ENCODE measurements at places on chromosomes 16 and 17. TPM values are rescaled to one million over a fixed set of nuclear protein-coding genes. Genes with fewer than 3 reads are reported as not detected.

CCT6B gene
- total RNA-seq, result 0.32 TPM

TBC1D3B gene
- total RNA-seq, result 1.4 TPM

GUCY2D gene
- total RNA-seq, result not detected

ST6GALNAC2 gene
- 0.65 TPM for total RNA-seq

MILR1 gene
- 2.9 TPM for total RNA-seq

TBC1D3K gene
- not detected for total RNA-seq

All from epithelial cell of umbilical artery (primary cell).